ENCODE measurements at places on chromosomes 1 and 21.

DNA sequence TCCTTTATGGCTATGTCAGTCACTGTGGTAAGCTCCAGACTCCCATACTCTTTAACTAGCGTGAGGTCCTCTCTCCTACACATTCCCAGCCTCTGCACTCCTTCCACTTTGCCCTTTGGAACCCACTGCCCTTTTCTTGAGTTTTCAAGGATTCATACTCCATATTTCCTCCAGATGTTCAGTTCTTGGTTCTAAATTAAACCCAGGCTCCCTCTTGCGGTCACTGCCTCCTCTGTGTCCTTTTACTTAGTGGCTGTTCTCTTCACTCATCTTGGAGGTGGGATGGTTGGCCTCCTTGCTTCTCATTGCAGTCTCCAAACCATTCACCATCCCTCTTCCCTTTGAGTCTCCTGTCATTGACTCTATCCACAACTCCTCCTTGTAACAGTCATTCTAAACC, 208.1 kb downstream of the TGFB2 start:
- DNase-seq, result no peak

DNA sequence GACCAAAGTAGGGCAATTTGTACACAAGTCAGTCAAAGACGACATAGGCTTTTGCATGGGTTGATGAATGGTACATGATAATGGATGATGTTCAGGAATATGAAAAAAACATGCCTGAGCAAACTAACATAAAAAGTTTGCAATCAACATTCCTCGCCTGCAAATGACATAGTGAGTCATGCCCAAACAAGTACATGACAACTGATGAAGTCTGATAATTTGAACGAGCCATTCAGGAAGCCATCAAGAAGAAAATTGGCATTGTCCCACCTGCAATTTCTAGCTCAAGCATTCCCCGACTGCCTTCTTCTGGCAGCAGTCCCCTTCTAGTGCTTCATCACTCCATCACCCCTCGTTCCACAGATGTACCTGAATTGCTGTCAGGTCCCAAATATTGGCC, 118.4 kb upstream of the NR5A2 start:
- no peak for DNase-seq

DNA sequence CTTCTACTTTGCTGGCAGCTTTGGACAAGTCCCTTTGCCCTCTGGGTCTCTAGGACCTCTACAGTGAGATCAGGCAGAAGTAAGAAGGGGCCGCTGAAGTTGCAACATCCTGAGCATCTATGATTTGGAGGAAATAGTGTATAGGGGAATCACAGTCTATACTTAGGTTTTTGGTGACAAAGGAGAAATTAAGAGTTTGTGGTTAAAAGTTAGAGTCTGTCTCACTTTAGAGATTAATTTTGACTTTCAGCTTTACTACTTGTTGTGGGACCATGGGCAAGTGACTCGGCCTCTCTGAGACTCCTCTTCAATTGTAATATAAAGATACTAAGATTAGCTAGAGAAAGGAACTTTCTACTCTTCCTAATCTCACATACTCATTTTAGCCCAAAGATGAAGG, 33.1 kb upstream of the LMX1A start:
- no peak for DNase-seq

DNA sequence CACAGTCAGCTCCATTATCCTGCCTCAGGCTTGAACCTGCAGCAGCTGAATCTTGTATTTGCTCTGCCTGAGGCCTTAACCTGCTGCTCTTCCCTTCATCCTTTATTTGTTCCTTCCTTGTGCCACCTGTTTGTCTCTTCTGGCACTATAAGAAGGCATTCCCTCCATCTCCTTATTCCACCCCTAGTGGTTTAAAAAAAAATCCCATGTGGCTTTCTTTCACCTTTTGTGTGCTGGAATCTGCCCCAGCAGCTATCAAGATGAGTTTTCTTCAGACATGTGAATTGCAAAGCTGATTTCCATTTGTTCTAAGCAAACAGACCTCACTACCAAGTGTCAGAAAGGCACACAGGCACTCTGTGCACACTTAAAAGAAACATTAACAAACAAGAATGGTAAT, 294.6 kb downstream of the TTLL7 start:
- DNase-seq, result no peak
